ENCODE measurements at places on chromosomes 7 and 10. TPM values are rescaled to one million over a fixed set of nuclear protein-coding genes. Genes with fewer than 3 reads are reported as not detected.

The GIMAP4 gene
- 26.3 TPM for polyA plus RNA-seq

DNA sequence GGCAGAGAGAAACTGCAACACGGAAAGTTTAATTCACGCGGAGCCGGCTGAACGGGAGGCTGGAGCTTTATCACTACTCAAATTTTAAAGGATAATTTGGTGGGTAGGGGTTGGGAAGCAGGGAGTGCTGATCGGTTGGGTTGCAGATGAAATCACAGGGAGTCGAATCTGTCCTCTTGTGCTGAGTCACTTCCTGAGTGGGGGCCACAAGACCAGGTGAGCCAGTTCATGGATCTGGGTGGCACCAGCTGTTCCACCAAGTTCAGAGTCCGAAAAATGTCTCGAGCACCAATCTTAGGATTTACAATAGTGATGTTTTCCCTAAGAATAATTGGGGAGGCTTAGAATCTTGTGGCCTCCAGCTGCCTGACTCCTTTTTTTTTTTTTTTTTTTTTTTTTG lies 3.6 kb upstream of the PRAP1 start:
- DNase-seq: no peak

- DNase-seq: no peak
Measured at GRCh38 chr7:47228386-47229014, 353.4 kb downstream of the TNS3 start.

DNA sequence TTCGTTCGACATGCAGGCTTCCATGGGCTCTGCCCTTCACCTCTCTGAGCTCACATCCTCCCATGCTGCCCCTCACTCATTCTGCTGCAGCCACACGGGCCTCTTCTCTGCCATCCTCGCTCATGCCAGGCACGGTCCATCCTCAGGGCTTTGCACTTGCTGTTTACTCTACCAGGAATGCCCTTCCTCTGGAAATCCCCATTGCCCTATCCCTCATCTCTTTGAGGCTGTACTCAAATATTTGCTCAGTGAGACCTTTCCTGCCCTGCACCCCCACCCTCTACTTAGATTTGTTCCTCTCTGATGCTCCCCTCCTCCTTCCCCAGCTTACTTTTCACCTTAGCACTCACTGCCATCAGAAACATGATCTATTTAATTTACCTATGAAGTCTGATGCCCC lies 107.0 kb upstream of the ZNF716 start:
- DNase-seq: no peak

The PALD1 gene
- 10.1 TPM for polyA plus RNA-seq

DNA sequence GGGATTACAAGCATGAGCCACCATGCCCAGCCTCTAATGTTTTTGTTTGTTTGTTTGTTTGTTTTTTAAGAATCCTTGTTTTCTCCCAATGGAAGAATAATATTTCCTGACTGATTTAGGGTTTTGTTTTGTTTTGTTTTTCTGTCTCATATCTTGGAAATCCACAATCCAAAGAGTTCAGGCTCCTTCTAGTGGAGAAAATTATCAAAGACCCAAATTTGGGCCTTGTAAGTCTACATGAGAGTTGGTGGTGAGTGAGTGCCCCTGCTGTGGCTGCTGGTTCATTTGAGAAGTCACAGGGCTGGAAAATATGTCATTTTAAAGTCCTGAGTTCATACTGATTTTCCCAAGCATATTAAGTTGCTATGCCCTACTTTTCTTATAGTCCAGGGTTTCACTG lies 33.5 kb upstream of the KLHL7 start:
- DNase-seq: no peak

Measured in left kidney (tissue), 8 donors.